ENCODE measurements at places on chromosomes 4 and X.

- no peak for DNase-seq
These were observed 249.2 kb upstream of the GPRIN3 start for GRCh38 chr4:89556601-89557305.

DNA sequence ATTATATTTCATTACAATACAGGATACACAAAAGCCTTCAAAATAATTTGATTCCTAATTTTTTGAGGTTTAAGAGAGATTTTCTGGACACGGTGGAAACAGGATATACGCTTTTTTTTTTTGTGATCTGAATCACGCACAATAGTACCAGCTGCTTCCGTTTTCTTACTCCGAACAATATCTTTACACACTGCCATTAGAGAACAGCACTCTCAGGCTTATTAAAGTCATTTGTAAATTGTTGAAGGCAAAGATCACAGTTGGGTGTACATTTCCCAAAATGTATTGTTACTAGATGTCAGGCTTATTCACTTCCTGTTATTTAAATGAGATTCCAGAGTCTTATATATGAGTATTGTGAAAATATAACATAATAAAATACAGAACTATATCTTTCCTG lies 71.5 kb downstream of the TMEM47 start:
- no peak for DNase-seq

GRCh38 chrX:133983974-133984845 lies 1.2 kb downstream of the GPC3 start:
- DNase-seq = peak; percentile 67

- no peak for DNase-seq
These were observed 29.9 kb downstream of the FGFRL1 start for GRCh38 chr4:1041147-1041935.

GRCh38 chrX:50067435-50068284 lies 133.1 kb downstream of the AKAP4 start:
- DNase-seq = no peak

DNA sequence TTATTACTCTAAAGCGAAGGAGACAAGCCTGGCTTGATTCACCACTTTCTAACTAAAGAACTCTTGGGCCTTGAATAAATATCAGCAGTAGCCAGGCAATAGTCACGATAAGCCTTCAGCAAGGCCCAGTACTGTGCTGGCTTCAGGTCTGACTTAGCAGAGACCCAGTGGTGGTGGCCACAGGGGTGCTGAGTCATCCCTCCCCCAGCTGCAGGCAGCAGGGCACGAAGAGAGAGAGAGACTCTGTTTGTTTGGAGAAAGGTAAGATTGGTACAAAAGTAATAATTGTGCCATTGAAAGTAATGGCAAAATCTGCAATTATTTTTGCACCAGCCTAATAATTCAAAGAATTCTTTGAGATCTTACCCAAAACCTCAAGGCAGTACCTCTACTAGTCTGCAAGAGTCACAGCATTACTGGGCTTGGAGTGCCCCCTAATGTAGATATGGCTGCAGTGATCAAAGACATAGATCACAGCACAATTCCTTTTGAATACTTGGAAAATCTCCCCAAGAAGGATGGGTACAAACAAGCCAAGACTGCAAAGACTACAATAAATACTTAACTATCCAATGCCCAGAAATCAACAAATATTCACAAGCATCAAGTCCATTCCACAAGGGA lies 159.5 kb upstream of the USP38 start:
- no peak for DNase-seq

DNA sequence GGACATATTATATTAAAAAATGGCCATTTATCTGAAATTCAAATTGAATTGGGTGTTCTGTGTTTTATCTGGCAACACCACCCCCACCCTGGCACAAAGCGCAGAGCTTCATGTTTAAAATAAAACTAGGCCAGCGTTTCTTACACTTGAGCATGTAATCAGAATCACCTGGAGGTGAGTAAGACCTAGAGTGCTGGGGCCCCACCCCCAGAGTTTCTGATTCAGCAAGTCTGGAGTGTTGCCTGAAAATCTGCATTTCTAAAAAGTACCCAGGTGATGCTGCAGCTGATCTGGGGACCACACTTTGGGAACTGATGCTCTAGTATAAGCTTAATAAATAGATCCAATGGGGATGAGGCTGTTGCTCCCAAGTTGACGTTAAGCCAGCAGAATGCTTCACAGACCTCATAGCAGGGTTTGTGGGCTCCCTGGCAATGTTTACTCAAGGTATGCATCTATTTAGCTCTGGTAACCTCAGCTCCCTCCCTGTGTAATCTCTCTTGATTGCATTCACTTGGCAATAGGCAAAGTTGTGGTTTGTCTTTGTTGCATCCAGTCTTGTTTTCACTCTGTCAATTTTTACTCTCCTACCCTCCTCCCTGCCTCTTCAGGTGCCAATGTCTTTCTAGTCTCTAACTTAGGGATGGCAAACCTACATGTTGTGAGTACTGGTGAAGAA lies 99.8 kb upstream of the TEX13D start:
- DNase-seq = no peak

- DNase-seq = no peak
These were observed 31.5 kb downstream of the PRPS1 start for GRCh38 chrX:107659768-107660167.

- no peak for DNase-seq
These were observed 12.0 kb downstream of the P2RY10 start for GRCh38 chrX:78957049-78957767.

- peak; percentile 72 for DNase-seq
These were observed 98.2 kb upstream of the PRKX start for GRCh38 chrX:3811331-3812311.

DNA sequence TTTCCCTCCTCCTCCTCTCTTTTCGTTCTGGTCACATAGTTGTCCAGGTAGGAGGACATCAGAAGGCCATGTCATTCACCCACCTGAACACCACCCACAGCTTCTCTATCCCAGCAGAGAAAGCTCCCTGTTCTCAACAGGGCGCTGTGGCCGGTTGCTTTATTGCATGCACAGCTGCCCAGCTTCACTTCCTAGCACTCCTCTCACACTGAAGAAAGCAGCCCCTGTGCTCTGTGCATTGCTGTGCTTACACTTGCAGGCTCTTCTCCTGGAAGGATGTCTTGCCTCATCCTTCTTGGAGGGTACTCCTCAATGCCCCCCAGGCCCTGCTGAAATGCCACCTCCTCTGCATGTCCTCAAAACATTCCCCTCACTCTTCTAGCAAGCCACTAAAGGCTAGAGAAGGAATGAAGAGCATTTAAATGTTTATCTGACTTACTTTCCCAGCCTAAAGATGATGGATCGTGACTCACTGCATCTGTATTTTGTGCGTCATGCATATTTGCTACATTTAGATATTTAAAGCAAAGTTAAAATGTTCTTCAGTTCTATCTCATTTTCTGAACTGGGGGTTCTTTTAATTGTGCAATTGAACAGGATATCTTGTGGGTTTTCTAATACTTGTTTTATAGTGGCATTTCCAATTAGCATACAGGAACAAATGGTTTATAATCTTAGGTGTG lies 186.4 kb upstream of the PUDP start:
- no peak for DNase-seq

Measured in spleen (tissue), 13 donors.